ENCODE measurements at places on chromosomes 11 and 22.

- no peak for DNase-seq
Measured at GRCh38 chr11:70712471-70712870, 314.1 kb downstream of the CTTN start.

DNA sequence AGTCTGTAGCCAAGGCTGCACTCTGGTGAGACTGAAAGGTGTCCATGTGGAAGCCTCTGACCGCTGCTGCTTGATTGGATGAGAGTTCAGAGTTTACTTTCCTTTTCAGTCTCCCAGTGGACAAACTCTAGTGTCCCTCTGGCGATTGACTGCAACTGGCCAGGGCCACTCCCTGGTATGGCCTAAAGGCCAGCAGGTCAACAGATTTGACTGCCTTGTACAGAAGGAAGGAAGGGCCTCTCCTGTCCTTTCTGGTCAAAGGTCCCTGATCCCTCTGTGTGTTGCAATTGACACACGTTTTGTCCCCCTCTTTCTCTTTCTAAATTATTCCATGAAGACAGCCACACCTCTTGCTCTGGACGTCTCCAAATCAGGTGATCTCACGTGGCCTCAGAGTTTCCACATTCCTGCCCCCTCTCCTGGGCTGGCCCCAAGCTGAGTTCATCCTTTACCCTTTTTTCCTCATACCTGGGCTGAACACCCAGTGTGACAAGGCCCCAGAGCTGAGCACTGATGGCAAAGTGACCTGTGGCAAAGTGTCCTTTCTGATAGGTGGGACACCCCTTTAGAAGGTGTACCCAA lies 18.7 kb upstream of the FBLN1 start:
- DNase-seq = no peak

GRCh38 chr11:128955636-128956035 lies 13.0 kb upstream of the TP53AIP1 start:
- DNase-seq = no peak

GRCh38 chr22:32475468-32476010 lies 928 bp downstream of the FBXO7 start:
- DNase-seq = no peak

DNA sequence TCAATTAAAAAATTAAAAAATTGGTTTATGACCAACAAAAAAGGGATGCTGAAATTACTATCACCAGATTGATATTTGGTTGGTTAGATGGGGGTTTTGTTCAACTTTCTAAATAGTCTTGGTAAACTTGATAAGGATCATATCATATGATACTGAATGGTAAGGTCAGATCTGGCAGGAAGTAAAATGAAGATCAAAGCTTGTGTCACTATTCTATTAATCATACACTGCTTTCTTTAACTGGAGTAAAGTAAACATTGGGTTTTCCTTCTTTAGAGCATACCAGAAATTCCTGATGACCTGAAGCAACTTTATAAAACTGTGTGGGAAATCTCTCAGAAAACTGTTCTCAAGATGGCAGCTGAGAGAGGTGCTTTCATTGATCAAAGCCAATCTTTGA lies 40.2 kb downstream of the RRM1 start:
- DNase-seq = no peak

DNA sequence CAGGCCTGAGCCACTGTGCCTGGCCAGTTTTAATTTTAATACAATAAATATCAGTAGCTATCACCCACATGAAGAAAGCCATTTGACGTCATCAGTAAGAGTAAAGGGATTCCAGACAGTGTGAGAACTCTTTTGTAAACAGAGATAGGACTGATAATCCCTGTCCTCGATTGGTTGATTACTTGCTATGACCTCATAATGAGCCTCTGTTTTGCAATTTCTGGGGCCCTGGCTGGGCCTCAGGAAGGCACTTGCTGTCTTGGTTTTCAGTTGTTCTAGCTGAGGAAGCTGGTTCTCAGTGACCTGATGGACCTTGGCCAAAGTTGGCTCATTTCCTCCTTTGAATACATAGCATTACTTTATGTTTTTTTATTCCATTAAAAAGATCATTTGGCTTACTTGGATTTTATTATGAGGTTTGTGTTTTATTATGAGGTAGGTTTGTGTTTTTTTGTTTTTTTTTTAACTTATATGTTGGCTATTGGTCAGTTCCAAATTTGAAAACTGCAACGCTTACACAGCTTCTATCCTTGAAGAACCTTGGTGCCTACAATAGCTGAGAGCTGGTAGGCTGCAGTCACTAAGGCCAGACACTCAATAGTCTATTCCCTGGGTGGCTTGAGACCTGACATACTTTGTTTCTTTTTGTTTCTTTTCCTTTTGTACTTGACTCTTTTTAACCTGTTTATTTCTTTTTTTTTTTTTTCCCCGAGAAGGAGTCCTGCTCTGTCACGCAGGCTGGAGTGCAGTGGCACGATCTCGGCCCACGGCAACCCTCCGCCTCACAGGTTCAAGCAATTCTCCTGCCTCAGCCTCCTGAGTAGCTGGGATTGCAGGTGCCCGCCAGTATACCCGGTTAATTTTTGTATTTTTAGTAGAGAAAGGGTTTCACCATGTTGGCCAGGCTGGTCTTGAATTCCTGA lies 20.0 kb downstream of the MARK2 start:
- no peak for DNase-seq

DNA sequence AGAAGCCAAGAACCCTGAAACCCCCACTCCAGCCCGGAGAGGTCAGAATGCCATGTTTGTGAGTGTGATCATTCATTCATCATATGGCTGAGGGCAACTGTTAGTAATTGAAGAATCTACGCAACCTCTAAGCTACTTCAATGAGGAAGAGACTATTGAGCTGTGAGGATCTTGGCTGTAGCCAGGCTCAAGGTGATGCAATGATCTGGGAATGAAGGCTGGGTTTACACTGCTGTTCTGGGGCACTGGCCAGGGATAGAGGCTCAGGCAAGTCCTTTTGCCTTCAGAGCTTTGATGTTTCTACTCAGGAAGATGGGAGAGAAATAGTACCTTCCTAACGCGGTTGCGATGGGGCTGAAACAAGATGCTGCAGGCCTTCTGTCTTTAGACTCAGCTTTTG lies 12.9 kb downstream of the CRYBB2 start:
- no peak for DNase-seq

DNA sequence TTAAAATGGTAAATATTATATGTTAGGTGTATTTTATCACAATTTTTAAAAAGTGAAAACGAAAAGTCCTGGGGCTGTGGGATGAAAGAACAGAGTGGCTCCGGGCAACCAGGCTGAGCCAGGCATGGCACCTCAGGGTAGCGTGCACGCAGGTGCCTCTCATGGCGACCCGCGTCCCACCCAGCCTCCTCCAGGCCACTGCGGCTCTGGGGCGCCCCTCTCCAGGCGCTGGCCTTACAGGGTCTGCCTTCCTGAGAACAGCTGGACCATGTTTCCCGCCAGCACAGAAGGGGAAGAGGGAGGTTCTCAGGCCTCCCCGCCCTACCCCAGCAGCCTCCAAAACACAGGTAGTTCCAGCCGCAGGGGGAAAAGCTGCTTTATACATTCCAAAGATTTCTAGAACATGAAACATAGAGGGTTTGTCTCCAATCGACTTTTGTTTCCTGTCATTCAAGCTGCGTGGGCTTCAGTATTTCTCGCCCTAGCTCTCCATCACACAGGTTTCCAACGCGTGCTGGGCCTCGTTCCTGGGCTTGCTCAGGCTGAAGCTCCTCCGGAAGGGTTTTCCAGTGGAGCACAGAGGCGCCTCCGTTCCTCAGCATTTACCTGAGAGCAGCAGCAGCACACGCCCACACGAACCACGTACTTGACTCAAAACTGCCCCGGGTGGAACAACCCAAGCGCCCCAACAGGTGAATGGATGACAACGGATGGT lies 10.5 kb downstream of the EHD1 start:
- no peak for DNase-seq

- no peak for DNase-seq
Measured at GRCh38 chr11:106496677-106497076, 419.2 kb downstream of the AASDHPPT start.

DNA sequence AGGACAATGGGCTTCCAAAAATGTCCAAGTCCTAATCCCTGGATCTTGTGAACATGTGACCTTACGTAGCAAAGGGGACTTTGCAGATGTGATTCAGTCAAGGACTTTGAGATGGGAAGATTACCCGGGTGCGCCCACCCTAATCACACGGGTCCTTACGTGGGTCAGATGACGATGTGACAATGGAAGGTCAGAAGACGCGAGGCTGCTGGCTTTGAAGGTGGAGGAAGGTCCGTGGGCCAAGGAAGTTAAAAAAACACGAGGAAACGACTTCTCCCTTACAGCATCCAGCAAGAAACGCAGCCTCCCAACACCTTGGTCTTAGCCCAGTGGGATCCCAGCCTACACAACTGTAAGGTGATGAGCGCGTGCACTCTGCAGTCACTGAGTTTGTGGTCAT lies 860.1 kb downstream of the TBC1D22A start:
- DNase-seq = no peak

DNA sequence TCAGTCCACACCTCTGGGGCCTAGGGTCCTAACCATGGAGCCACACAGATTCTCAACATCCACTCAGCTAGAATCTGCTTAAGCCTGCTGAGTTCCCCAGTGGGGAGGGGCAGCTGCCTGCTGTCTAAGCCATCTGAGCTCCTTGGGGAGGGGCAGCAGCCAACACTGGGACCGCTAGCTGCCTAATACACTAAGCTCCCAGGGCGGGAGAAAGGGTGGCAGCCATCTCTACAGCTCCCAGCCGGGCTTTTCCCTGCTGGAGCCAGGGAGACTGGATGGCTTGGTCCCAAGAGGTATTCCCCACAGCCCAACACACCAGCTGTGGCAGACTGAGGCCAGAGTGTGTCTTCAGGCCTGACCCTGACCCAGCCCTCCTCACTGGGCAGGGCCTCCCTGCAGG lies 217.3 kb upstream of the TMEM45B start:
- no peak for DNase-seq

GRCh38 chr22:45319324-45319685 lies 9.6 kb downstream of the FAM118A start:
- no peak for DNase-seq

GRCh38 chr11:17165247-17165890 lies 42.4 kb downstream of the PIK3C2A start:
- DNase-seq = no peak

DNA sequence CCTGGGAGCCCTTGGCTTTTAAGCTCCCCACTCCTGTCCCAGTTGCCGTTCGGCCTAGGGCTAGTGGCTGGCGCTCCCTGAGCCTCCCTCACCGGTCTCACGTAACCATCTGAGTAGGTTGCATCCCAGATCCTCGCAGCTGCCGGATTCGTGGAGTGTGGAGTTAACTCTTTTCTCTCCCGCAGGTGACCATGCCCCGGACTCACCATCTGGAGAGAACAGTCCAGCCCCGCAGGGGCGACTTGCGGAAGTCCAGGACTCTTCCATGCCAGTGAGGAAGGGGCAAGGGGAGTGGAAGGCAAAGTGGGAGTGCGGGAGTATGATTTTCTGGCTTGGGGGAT lies 902 bp downstream of the MUS81 start:
- DNase-seq = no peak

DNA sequence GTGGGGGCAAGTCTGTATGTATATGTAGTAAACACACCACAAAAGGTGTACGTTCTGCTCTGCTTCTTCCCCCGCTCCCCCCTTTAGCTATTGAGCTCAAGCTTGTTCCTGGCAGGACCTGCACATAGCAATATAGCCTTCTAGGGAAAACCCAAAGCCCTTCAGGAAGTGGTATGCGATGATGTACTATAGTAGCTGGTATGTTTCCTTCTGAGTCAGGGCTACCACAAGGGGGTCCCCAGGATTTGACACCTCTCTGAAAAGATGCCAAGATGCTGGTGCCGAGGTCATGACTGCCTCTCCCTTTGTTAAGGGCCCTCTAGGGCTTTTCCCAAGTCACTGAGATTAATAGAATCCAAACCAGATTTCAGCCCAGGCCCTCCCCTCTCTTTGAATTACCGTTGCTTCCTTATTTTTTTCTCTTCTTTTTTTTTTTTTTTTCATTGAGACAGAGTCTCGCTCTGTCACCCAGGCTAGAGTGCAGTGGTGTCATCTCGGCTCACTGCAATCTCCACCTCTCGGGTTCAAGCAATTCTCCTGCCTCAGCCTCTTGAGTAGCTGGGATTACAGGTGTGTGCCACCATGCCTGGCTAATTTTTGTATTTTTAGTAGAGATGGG lies 268.4 kb downstream of the ETS1 start:
- DNase-seq = no peak

DNA sequence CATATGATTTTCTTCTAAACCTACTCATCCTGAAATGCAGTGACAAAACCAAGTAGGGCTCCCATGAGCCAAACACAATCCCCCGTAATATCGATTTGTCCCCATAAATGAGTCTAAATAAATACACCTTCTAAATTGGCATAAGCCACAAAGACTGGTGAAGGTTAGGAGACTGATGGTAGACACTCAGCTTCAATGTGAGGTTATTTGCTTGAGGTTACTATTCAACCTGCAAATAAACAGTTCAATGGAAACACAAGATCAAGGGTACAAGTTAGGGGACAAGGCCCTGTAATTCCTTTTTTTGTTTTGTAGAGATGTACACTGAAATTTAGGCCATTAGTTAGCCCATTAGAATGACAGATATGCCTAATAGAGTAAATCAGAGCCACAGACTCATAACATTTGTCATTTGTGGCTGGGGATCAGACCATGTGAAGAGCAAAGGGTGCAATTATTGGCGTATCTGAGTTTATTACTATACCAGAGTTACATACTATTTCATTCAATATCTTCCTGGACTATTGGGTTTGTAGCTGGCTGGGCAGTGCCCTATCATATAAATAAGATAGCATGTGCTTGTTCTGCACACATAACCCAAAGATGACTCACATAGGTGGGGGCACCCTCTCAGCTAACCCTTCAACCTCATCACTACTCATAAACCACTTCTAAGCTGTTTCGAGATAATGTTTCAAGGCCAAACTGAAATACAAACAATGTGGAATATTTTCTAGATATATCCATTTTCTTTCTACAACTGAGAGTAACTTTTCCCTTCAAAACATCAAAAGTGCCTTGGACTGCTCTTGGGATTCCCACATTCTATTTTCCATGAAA lies 695.3 kb downstream of the KCNA4 start:
- DNase-seq = no peak

DNA sequence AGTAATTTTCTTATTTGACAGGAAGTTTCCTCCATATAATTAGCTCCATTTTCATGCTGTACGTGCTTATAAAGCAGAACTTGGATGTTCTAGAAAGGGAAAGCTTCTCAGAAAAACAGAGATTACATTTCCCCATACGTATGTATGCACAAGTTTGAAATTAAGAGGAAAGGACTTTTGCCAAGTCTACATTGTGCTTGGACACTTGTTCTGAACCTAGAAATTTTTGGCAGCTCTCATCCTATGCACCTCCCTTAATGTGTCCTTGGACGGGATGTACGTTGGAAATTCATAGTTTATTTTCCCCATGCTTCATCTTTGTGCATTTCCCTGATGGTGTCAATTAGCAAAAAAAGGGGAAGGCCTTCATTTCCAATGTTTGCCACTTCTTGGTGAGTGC lies 322.7 kb downstream of the BLID start:
- DNase-seq = no peak

DNA sequence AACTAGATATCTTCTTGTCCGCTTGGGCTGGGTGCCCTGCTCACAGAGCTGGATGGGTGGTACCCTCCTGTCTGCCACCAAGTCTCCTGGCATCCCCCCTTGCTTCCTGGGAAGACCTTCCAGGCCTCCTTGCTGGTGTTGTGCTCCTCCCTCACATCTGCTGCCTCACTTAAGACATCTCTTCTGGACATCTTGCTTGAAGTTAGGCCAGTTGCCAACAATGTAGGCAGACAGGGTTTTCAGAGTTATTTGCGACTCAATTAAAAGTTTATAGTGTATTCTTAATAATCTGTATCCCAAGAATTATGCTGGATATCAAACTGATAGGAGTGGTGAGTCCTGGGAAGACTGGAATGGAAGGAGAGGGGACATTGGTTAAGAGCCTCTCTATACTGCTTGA lies 64.0 kb upstream of the TNRC6B start:
- DNase-seq = no peak

GRCh38 chr11:2314525-2315394 lies 12.9 kb downstream of the TSPAN32 start:
- no peak for DNase-seq

Measured in progenitor cell of endocrine pancreas (in vitro differentiated cells).